ENCODE measurements at places on chromosomes 16 and 17.

DNA sequence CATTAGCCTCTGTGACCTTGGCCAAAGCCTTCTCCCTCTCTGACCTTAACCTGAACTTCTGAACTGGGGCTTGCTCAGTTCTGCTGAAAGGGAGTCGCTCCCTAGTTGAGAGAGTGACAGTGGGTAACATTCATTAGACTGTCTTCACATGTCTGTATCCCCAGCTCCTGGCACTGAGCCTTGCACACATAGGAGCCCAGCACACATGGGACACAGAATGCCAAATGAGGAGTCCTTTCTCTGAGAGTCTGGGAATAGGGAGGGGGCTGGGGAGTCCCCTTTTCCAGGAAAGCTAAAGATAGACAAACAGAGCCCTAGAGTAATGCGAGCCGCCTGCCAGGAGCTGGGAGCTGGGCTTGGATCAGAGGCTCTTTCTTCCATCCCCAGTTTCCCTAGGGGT is 2.5 kb downstream of the TAC4 start:
- DNase-seq: no peak

DNA sequence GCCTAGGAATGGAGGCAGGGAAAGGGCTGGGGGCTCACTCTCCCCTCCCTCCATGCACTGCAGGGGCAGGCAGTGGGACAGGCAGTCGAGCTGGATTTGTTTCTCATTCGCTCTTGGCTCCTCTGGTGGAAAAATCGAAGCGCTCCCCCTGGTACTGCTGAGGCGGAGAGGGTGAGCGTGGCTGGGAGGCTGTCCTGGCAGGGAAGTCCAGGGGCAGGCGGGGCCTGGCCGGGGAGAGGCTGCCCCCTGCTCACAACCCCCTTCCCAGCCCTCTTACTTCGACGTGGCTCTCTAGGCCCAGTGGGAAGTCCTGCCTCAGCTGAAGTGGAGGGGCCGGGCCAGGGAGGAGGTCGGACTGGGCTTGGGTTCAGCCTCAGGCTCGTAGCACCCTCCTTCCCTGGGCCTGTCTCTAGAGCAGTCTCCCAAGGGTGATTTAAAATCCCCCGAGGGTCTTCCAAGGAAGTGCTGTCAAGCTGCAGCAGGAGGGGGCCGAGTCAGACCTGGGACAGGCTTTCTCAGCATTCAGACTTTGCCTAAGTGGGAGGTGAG is 16.5 kb upstream of the TMEM92 start:
- DNase-seq: no peak

GRCh38 chr17:47847341-47848197 is 3.4 kb downstream of the SP6 start:
- no peak for DNase-seq

- DNase-seq: no peak
These were observed 123.5 kb upstream of the CHMP6 start for GRCh38 chr17:80868022-80868609.

- no peak for DNase-seq
These were observed 20.6 kb downstream of the SSH2 start for GRCh38 chr17:29909236-29910003.

DNA sequence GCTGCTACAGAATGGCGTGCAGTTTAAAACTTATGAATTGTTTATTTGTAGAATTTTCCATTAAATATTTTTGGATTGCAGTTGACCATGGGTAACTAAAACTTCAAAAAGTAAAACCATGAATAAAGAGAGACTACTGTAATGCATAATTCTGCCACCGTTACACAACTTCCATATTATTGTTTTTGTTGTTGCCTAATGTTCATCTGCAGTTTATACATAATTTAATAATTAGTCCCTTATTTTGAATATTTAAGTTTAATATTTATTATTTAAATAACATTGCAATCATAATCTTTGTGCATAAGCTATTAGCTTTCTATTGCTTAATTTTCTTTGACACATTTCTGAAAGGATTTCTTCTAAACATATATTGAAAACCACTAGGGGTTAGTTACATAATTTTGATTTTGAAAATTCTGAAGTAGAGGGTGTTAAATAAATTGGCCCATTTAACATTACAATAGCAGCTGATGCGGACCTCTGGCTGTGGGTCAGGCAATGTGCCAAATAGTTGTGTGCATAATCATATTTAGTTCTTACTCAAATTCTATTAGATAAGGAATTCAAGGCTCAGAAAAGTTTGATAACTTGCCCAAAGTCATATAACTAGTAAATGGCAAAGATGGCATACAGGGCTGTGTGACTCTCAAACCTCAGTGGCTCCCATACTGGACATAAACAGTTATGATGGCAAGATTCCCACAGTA is 31.1 kb downstream of the PPM1E start:
- DNase-seq: no peak

DNA sequence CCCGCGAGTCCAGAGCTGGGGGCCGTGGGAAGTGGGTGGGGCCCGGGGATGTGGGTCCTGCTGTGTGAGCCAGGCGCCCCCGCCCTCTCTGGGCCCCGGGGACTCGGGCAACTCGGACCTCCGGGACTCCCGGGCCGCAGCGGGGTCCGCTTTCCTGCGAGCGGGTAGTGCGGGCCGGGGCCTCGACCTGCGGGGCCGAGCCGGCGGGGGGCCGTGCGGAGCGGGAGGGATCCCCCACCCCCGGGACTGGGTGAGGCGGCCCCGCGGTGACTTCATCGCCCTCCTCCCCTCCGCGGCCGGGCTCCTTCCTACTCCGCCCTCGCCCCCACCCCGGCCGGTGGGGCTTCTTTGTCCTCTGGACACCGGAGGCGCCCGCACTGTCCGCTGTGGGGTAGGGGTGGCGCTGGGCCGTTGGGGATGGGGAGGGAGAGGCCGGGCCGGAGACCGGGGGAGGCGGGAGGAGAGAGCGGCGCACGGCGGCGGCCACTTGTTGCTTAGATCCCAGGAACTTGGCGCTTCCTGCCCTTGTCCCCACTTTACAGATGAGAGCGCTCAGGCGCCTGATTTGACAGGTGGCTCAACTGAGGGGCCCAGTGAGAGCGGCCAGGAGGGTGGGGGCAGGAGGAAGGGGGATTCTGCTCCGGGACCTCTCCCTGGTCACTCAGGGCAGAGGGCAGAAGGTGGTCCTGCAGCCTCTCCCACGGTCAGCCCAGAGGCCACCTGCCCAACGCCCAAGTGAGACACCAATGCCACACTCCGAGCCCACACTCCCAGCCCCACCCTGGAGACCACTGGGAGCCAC is 874 bp downstream of the CMTM3 start:
- no peak for DNase-seq

DNA sequence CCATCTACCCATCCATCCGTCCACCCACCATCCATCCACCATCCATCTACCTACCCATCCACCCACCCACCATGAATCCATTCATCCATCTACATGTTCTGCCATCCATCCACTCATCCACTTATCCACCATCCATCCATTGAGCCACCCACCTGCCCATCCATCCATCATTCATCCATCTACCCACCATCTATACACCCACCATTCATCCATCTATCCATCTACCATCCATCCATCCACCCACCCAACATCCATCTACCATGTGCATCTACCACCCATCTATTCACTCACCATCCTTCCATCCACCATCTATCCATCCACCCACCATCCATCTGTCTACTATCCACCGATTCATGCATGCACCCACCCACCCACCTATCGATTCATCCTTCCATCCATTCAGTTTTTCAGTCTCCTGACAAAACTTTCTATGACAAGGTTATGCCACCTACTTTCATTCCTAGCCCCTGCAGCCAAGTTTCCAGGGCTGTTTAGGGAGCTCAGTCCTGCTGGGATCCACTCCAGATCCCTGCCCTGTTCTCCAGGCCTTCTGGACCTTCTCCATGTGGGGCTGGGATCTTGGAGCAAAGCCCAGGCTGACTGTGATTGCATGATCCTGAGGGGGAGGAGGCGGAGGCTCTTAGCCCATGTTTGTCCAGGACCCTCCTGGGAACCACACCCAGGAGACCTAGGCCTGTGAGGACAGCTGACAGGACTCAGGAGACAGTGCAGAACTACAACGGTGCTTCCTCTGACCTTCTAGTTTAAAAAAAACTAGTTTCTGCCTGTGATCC is 27.4 kb downstream of the BCO1 start:
- DNase-seq: no peak

Data from stimulated activated CD8-positive, alpha-beta memory T cell treated with anti-CD3 and anti-CD28 coated beads, Interleukin-7, amount 100 ng/mL, for 1 hour (primary cell).